ENCODE measurements at places on chromosomes 3 and 15. TPM values are rescaled to one million over a fixed set of nuclear protein-coding genes. Genes with fewer than 3 reads are reported as not detected.

- no peak for DNase-seq
Measured at GRCh38 chr15:74173380-74174218, at the start of gene ISLR. TSS of gene ISLR (plus strand) at chr15:74173710. CDS start at chr15:74174859, 1,149 bp downstream.

DNA sequence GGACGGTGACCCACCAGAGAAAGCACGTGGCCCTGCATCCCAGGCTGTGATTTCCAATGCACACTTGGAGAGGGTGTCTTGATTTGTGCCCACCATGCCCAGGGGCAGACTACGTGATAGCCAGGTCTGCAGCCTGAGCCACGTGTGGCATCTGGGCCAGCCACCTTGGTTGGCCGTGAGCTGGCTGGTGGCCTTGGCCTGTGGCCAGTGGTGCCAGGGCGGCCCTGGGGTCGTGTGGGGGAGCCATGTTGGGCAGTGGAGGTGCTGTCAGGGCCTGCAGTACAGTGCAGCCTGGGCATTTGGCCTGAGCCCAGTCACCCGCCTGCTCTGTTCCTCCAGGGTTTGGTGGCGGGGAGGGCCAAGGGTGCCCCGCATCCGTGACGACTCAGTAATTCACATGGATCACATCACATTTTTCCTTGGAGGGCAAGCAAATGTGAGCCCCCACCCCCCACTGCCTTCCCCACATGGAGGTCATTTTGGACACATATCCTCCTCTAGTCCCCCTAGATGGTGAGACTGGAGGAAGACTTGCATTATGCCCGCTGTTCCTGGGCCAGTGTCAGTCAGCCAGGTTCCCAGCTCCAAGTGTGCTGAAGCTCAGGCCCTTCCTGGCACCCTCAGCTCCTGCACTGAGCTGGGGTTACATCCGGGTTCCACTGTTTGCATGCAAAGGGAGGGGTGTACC lies 201.4 kb downstream of the UBE3A start:
- no peak for DNase-seq

DNA sequence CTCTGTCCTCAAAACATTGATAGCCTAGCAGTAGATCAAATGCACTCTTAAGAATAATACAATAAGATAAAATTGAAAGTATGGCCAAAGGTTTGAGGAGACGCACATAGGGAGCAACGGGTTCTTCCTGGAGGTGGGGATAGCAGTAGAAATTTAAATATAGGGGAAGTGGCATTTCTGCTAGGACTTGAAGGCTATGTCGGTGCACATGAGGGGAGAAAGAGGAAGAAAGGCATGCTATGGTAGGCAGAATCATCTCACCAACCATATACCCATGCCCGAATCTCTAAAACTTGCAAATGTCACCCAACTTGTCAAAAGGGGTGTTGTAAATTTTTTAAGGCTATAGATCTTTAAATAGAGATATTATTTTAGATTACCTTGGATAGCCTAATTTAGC lies 735.1 kb upstream of the LMCD1 start:
- no peak for DNase-seq

DNA sequence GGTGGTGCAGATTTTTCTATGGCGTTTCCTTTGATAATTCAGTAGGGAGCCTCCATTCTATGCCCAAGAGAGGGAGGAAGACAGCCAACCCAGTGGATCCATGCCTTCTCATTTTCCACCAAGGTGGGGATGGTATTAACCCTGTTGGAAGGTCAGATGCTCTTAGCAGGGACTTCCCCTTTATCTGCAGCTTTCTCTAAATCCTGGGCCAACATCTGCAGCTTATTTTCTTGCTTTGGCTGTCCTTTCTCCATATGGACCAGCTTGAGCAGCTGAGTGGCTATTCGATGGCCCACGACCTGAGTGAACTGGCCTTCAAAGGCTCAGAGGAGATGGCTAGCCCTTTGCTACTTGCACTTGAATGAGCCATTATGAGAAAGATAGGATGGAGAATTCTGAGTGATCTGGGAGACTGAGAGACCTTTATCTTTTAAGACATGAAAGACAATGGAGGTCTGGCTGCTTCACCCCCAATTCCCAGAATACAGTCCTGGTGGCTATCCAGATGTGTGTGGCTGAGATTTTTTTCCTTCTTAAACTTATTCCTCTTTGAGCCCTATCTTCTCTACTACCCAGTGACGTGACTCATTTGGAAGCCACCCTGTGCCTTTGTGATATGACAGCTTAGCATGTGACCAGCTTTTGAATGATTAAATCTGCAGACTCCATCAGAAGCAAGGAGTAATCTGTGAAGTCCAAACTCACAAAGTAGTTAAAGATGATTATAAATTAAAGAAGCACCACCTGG lies 39.6 kb upstream of the TRAK1 start:
- no peak for DNase-seq

DNA sequence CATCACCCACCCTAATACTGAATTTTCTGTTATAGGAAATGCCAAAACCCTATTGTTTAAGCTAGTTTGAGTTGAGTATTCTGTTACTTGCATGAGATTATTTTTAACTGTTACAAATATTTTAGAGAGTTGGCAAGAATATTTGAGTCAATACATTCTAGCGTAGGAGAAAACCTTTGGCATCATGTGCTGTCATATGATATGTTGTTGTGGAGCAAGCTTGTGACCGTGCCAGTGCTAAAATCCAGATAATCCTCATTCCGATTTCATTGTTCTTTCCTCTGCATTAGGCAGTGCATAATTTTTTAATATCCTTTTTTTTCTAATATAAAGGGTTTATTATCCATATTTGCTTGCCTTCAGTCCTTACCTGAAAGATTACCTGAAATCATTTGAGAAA lies 168.0 kb upstream of the GMNC start:
- no peak for DNase-seq

GRCh38 chr15:36469311-36469966 lies 110.0 kb upstream of the CDIN1 start:
- no peak for DNase-seq

GRCh38 chr3:195255176-195255500 lies 15.8 kb downstream of the XXYLT1 start:
- no peak for DNase-seq

DNA sequence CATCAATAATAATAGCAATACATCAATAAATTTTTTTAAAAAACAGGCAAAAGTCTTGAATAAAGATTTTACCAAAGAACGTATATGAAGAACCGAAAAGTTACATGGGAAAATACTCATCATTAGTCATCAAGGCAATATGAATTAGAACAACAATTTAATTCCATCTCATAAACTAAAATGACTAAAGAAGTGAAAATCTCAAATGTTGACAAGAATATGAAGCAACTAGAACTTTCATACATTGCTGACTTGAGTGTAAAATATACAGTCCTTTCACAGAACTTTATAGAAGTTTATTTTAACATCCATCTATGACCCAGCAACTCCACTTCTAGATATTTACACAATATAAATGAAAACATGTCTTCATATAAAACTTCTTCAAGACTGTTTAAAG lies 35.3 kb upstream of the ABHD10 start:
- no peak for DNase-seq

DNA sequence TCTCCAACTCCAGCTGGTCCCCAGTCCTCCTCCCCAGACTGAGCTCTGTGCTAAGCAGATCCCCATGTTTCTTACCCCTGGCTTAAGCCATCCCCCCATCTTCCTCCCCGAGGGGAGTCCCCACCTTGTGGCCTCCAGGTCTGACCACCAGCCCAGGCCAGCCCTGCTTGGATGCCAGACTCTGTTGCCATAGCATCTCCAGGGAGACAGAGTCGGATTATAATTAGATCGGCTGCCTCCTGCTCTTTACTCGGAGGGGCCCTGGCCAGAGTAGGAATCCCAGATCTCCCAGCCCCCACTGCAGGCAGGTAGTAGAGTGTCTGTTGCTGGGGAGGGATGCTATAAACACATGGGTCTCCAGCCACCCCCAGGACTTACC lies 2.4 kb downstream of the KLHDC8B start:
- DNase-seq, result no peak

DNA sequence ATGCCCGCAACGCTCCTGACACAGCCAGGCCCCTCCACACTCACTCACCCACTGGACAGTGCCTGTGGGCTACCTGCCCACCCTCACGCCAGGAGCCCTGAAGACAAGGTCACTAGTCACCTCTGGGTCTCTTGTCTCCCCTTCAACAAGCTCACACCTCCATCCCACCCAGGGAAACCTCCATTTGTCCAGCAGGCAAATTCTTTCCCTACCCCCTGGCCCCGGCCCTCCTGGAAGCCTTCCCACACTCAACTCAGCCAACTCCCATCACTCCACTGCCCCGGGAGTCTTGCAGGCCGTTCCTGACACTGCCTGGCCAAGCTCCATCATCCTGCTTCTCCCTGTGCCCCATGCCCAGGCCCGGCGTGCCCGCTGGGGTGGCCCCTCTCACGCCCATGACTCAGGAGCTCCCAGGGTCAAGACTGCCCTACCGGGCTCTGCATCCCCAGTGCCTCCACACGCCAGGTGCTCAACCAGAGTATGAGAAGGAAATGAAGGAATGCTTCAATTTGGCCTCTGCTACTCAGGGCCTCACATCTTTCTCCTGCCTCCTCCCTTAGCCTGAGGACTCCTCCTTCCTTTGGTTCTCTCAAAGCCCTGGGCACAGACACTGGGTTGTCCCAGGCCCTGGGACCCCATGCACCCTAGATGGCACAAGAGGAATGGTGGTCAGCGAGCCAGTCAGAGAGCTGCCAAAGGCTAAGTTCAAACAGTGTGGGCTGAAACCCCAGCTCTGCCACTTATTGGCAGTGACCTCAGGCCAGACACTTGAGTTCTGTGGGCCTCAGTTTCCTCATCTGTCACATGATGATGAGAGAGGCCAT lies 88.6 kb downstream of the SEC22A start:
- no peak for DNase-seq

GRCh38 chr15:100707229-100707628 lies 104.8 kb downstream of the ASB7 start:
- DNase-seq, result no peak

GRCh38 chr15:77104155-77104554 lies 33.2 kb upstream of the TSPAN3 start:
- DNase-seq, result no peak

The ECT2 gene
- total RNA-seq, result 56.0 TPM

The SHF gene
- total RNA-seq, result 0.92 TPM

The RASGRF1 gene
- total RNA-seq, result not detected

The SEMA5B gene
- total RNA-seq, result not detected

The RBPMS2 gene
- not detected for total RNA-seq

The TMEM40 gene
- not detected for total RNA-seq

The SNURF gene
- total RNA-seq, result 7.3 TPM

The ITIH1 gene
- total RNA-seq, result not detected

The SPESP1 gene
- total RNA-seq, result 0.50 TPM

The ETV5 gene
- 0.48 TPM for total RNA-seq

The SLC28A1 gene
- total RNA-seq, result not detected

All from activated CD4-positive, alpha-beta T cell treated with anti-CD3 and anti-CD28 coated beads, Interleukin-2, amount 10 ng/mL, durations not matched to agents 7 days and 5 days (primary cell).